ENCODE measurements at places on chromosomes 4 and X.

- DNase-seq = no peak
Observed at GRCh38 chrX:22922961-22923360, 76.8 kb upstream of the DDX53 start.

DNA sequence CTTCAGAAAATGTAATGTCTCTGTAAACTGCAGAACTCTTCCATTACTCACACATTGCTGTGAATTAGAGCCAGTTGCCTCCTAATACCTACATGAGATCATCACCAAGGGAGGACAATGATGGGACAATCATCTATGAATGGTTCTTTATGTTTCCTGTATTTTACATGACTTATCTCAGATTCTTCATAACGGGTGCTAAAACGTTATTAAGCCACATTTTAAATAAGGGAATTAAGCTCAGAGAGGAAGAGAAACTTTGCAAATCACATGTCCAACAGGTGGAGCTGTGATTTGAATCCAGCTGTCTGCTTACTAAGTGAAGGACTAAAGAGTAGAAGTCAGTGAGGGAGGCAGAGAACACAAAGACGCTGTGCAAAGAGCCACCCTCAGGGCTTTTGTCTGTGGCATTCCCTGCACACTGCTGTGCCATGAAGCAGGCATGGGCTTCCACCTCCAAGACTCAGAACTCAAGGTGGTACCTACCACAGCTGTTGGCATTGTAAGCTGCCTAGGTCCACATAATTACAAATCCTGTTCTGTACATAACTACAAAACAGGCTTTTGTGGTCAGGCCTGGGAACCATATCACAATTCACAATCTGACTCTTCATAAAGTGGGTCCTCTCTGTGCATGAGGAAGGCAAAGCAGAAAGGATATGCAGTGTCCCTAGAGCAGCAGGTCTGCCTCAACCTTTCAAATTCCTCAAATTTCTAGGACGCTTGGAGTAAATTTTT lies 12.8 kb downstream of the TBC1D9 start:
- DNase-seq = no peak

DNA sequence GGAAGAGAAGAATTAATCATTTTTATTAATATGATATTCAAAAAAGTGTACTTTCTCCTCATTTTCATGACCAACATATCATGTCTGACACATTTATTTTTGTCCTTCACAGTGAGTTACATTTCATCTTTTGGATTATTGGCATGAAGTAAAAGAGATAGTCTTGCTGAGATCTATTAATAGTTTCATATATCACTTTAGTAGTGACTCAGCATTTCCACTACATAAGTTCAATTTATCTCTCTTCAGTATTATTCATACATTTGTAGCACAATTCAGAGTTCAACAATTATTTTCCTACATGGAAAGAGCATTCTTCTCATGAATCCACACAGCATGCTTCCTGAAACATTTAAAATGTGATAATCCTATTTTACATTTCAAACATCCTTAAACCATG lies 1461.1 kb downstream of the TECRL start:
- no peak for DNase-seq

- DNase-seq = no peak
Observed at GRCh38 chrX:136941396-136942337, 61.1 kb upstream of the RBMX start.

GRCh38 chrX:115689931-115690330 lies 129.0 kb downstream of the PLS3 start:
- no peak for DNase-seq

GRCh38 chrX:124555036-124555595 lies 208.8 kb downstream of the SH2D1A start:
- DNase-seq = peak; percentile 79

DNA sequence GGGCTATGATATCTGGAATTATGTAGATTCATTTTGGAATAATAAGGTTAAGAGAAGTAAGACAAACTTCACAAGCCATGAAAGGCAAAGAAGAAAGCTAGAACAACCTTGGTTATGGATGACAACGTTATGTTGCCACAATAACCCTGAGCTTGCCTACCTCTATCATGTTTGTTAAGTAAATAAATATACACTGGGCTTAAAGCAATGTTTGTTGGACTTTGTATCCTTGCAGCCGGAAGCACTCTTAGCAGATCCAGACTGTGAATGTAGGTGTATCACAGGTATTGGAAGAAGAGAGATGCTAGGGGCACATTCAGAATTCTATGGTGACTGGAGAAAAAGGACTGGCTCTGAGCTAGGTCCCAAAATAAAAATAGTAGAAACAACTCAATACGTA lies 214.4 kb downstream of the HS3ST1 start:
- no peak for DNase-seq

GRCh38 chr4:74095886-74096264 lies 3.1 kb downstream of the CXCL2 start:
- no peak for DNase-seq

- no peak for DNase-seq
Observed at GRCh38 chr4:74364652-74365491, at the start of gene EREG. EREG (plus strand) TSS chr4:74365145; CDS start chr4:74365309, 164 bp downstream.

DNA sequence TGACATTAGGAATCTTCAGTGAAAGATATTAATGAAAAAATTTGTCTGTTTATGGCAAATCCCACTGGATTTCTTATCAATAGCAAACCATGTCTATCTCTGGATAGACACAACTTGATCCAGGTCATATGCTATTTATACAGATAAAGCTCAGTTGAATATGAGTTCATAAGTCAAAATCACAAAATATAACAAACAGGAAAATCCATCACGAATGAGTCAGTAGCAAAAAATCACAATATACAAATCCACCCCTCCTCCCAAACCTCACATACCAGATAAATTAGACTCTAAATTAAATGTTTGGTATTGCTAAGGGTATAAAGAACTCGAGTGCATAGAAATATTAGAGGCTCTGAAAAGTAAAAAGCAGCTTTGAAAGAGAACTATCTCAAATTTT lies 420.5 kb downstream of the TLL1 start:
- peak; percentile 43 for DNase-seq

- peak; percentile 95 for DNase-seq
Observed at GRCh38 chr4:7890635-7891393, 48.8 kb downstream of the AFAP1 start.

- no peak for DNase-seq
Observed at GRCh38 chr4:138050601-138051000, 191.5 kb downstream of the SLC7A11 start.

DNA sequence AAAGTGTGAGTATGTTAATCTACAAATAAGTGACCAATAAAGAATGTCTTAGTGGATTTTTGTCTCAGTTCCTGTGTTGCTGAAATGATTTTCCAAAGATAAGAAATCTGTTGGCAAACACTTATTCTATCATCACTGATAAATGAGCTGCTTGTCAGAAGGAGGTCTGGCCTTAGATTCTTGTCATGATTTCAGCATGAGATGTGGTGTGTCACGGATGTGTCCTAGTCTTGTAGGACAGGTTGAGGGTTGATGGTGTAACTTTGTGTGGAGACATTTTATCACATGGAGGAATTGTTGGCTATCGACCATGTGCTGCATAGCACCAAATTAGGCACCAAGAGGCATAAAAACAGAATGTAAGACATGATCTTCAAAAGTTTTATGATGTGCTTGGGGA lies 31.8 kb upstream of the LIMCH1 start:
- DNase-seq = no peak

DNA sequence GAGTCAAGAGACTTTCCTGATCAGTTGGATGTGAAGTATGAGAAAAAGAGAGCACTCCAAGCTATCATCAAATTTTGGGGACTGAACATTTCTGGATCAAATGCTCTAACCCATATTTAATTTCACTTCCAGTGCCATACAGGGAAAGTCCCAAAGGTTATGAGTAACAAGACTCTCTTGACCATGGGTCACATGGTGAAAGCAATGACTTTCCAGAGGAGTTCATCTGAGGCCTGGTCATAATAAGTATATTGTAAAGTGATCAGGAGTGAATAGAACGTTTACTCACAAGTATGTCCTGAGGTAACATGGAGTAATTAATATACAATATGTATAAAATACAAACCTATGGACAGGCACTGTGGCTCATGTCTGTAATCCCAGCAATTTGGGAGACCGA lies 40.7 kb upstream of the ARMCX5 start:
- no peak for DNase-seq

GRCh38 chr4:67152976-67153375 lies 392.3 kb downstream of the CENPC start:
- DNase-seq = no peak

DNA sequence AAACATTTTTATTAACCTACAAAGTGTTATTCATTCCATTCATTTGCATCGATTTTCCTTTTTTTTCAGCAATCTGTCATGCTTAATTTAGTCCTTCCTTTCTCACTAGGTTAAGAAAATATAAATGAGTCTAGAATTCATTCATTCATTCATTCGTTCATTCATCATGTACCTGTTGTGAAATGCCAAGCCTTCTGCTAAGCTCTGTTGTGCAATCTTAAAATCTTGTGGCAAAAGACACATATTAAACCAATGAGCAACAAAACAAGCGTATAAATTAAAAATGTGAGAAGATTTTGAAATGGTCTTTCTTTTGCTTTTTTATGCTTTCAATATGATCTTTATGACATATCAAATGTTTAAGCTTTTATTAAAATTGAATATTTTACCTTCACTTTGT lies 88.6 kb upstream of the MAD2L1 start:
- no peak for DNase-seq

DNA sequence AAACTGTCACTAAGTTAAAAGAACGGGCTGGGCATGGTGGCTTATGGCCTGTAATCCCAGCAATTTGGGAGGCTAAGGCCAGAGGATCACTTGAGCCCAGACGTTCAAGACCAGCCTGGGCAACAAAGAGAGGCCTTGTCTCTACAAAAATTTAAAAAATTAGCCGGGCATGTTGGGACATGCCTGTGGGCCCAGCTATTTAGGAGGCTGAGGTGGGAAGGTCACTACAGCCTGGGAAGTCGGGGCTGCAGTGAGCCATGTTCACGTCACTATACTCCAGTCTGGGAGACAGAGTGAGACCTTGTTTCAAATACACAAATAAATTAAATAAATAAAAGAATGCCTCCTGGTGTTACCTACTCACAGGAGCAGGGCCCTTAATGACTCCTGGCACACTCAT lies 69.5 kb downstream of the APBB2 start:
- no peak for DNase-seq

DNA sequence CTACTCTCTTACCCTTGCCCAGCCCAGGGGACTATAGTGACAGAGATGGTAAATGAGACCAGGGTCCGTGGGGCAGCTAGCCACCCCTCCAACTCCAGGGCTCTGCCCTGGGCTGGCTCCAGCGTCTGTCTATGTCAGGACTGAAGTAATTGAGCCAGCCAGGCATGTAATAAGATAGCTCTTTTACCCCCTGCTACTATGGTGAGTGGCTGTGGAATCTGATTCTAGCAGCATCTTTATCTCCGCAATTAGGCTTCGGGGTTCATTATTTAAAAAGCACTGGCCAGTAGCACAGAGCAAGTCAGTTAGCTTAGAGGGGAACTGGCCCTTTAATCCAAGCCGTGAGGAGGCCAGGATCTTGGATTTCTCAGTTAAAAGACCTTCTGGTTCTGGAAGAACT lies 123.3 kb upstream of the RAI2 start:
- no peak for DNase-seq

Data from HS-5 (cell line).